ENCODE measurements at places on chromosomes 13 and 19. TPM values are rescaled to one million over a fixed set of nuclear protein-coding genes. Genes with fewer than 3 reads are reported as not detected.

Gene GRAMD1A
- total RNA-seq, result 22.0 TPM

DNA sequence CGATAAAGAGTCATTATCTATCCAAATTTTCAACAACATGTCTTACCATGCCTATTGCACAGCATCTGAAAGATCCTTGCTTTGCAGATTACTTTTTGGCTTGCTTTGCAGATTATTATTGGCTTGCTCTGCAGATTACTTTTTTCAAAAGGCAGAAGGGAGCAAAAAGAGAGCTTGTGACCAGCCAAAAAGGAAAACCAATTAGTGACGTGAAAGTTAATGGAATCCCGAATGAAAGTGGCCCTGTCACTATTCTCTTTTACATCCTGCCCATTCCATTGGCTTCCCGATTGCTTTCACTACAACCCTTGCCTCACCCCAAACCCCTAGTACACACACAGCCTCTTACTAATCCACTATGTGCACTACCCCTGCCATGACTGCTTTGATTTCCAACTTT, 81.3 kb downstream of the LHFPL6 start:
- ATAC-seq, result no peak

- ATAC-seq, result no peak
These were observed 646.4 kb downstream of the TBC1D4 start for GRCh38 chr13:74835579-74835978.

- ATAC-seq, result no peak
These were observed 15.4 kb upstream of the UBE2L5 start for GRCh38 chr13:30406779-30407416.

- ATAC-seq, result no peak
These were observed 679.3 kb upstream of the GPC6 start for GRCh38 chr13:92547266-92547665.

Gene CA11
- total RNA-seq, result 28.5 TPM

GRCh38 chr13:84672616-84673015, 790.3 kb upstream of the SLITRK1 start:
- ATAC-seq, result no peak

DNA sequence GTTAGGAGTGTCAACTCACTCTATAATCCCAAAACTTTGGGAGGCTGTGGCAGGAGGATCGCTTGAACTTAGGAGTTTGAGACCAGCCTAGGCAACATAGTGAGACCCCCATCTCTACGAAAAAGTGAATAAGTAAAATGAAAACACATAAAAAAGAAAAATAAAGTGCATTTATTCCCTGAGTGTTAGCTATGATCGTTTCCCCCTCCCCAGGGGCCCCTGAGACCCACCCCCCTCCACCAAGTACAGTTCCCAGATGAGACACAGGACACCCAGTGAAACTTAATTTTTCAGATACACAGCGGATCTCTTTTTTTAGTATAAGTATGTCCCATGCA, 28.6 kb upstream of the NANOS3 start:
- no peak for ATAC-seq

Gene LRFN3
- 7.7 TPM for total RNA-seq

- no peak for ATAC-seq
These were observed 25.5 kb downstream of the ADPRHL1 start for GRCh38 chr13:113427562-113428468.

DNA sequence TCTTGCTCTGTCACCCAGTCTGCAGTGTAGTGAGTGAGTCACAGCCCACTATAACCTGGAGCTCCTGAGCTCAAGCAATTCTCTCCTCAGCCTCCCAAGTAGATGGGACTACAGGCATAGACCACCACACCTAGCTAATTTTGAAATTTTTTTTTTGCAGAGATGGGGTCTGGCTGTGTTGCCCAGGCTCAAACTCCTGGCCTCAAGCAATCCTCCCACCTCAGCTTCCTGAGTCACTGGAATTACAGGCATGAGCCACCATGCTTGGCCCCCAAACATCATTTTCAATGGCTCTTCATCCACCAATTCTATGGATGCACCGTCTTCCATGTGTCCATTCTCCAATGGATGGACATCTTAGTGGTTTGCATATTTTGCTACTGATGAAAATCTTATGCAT, 68.9 kb downstream of the ZNF557 start:
- ATAC-seq, result no peak

Gene CLEC11A
- total RNA-seq, result 11.4 TPM

Gene FAM83E
- 1.5 TPM for total RNA-seq

DNA sequence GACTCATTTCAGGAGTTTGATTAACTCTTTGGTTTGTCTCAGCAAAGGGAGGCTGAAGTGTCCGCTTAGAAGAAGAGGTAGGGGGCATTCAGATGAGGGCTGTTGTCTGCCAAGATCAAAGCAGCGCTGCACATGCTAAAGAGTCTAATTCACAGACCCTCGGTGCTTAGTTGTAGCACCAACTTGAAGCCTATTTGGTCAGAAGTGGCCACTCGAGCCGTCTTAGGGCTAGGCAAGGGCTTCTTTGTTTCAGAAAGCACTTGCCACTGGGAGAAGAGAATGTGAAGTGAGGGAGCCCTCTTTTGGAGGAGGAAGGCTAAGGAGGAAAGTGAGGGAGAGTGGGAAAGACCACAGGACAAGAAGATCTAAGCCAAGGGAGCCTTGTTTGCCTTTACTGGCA, 313.4 kb upstream of the TMTC4 start:
- no peak for ATAC-seq

DNA sequence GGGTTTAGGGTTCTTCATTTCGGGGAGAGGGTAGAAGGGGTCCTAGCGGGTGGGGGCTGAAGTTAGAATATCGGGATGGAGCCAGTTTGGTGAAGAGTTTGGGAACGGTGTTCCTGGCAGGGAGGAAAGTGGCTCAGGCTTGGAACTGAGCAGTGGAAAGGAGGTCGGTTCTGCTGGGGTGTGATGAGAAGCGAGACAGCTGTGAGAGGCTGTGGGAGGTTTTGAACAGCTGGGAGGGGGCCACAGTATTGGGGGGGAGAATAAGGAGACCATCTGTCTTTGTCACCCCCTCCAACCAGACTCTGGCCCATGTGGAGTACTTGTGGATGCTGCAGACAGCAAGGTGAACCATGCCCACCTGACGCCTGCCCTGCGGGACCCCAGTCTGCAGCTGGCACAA, 1.0 kb upstream of the TM6SF2 start:
- ATAC-seq, result no peak

Gene NALCN
- 2.0 TPM for total RNA-seq

DNA sequence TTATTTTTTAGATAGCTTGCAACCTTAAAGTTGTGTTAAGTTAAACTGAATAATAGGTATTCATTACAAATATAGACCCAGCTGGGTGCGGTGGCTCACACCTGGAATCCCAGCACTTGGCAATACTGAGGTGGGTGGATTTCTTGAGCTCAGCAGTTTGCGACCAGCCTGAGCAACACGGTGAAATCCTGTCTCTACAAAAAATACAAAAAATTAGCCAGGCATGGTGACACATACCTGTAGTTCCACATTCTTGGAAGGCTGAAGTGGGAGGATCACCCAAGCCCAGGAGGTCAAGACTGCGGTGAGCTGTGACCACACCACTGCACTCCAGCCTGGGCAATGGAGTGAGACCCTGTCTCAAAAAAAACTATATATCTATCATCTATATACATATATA, 386.5 kb downstream of the PCDH17 start:
- no peak for ATAC-seq

Gene PCDH17
- total RNA-seq, result 5.5 TPM

Gene MBD3L2
- not detected for total RNA-seq

- no peak for ATAC-seq
These were observed 40.0 kb upstream of the TDRD3 start for GRCh38 chr13:60356970-60357369.

- ATAC-seq, result no peak
These were observed 29.6 kb upstream of the CACTIN start for GRCh38 chr19:3656073-3656746.

- ATAC-seq, result no peak
These were observed 35.1 kb downstream of the RNF6 start for GRCh38 chr13:26186995-26187394.

DNA sequence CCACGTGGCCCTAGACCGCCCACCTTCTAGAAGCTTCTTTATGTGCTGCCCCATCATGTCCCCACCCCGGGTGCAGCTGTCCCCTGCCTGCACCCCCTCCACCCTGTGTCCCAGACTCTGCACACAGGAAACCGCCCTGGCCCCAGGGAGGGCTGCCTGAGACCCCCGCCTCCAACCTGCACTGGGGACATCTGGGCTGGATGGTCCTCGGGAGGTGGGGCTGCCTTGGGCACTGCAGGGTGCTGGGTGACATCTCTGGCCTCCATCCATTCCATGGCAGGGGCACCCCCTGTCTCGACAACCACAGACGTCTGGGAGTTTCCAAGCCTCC, 17.8 kb upstream of the ZBTB7A start:
- no peak for ATAC-seq

Gene RASIP1
- 9.8 TPM for total RNA-seq

DNA sequence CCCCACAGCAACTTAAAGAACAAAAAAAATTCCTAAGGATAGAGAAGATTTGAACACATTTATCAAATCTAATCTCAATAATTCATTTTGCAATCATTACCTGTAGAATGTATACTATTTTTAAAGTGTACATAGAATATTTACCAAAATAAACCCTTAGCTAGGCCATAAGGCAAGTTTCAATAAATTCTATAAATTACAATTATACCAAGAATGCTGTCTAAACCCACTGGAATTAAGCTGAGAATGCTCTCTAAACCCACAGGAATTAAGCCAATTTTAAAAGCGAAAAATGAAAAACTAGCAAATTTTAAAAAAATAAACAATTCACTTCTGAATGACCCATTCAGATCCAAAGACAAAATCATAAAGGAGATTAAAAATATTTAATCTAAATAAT, 540.4 kb upstream of the NBEA start:
- no peak for ATAC-seq

Gene LCP1
- total RNA-seq, result 10.7 TPM

GRCh38 chr19:58439576-58440554, at the start of gene ZNF132:
Gene ZNF132, minus strand, starts transcription at chr19:58440153. Its CDS starts 332 bp downstream, at chr19:58439821.
- peak; percentile 99 for ATAC-seq

DNA sequence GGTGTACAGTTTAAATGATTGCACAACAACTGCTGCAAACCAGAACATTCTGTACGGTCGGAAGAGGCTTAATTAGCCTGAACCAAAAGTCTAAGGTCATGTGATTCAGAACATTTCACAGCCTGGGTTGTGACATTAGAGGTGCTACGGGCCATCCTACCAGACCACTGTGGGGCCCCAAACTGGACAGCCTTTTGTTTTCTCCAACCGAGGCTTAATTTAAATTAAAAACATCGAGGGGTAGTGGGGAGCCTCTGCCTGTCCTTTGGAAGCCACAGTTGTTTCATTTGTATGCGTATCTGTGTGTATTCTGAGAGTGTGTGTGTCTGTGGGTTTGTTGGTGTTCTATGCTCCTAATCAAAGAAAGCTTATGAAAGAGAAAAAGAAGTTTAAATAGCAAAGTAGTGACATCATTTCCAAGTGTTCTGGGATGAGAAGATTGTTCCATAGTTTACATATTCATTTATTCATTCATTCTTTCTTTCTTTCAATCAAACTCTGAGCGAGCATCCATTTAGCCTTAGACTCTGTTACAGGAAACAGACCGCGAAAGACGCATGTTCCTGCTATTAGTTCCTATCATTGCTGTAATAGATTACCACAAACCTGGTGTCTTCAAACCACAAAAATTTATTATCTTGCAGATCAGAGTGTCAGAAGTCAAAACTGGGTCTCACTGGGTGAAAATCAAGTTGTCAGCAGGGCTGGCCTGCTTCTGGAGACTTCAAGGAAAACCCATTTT, 444.8 kb downstream of the FOXO1 start:
- ATAC-seq, result peak; percentile 93

DNA sequence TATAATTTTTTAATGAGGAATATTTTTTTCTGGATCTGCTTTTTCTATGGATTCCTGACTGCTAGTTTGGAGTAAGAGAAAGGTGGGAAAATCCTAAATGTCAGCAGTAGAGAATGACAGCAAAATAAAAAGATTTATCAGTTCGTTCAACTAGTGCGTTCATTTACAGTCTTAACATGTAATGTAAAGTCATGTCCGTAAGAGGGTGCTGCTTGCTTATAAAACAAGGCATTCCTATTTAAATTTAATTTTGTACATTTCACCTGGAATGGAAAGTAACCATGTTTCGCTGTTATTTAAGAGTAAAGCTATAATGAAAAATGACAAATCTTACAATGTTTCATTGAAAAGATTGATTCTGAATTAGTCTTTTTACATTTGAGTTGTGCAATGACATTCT, 76.6 kb downstream of the ZMYM2 start:
- no peak for ATAC-seq

GRCh38 chr13:26976313-26976712, 195.3 kb downstream of the USP12 start:
- ATAC-seq, result no peak

GRCh38 chr13:23741879-23742510, 147.2 kb downstream of the MIPEP start:
- ATAC-seq, result no peak

Data from gastroesophageal sphincter (tissue), 4 donors.